ENCODE measurements at places on chromosomes 2 and 18. TPM values are rescaled to one million over a fixed set of nuclear protein-coding genes. Genes with fewer than 3 reads are reported as not detected.

GRCh38 chr2:80420530-80421208 is 116.1 kb upstream of the LRRTM1 start:
- H3K4me1 ChIP-seq = no peaks in the 10 kb centered on the region
- H3K4me3 ChIP-seq = no peak overlapping the region
- H3K36me3 ChIP-seq = no peaks in the 10 kb centered on the region
- no peaks in the 10 kb centered on the region for H3K27me3 ChIP-seq
- no peak overlapping the region for H3K27ac ChIP-seq

DNA sequence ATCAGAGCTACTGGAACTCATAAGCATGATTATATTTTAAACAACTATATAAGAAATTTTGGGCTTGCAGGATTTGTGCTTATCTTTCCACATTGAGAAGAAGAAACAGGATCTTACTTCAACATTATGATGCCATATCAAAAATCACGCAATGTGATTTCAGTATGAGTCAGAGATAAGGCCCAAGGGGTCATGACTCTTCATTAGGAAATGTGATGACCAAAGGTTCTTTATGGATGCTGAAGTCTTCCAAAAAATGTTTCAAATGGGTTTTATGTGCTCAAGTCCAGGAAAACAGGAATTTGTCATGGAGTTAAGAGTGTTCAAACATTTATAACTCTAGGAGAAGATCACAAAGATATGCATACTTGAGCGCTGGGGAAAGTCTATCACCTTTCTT is 7.8 kb upstream of the SERPINB2 start:
- no peaks in the 10 kb centered on the region for H3K36me3 ChIP-seq
- no peaks in the 10 kb centered on the region for H3K4me1 ChIP-seq

GRCh38 chr2:28369358-28369757 is 23.3 kb upstream of the FOSL2 start:
- H3K36me3 ChIP-seq = no peaks in the 10 kb centered on the region
- H3K27ac ChIP-seq = no peak overlapping the region
- H3K4me3 ChIP-seq = no peak overlapping the region
- no peak for DNase-seq

GRCh38 chr2:8457699-8458502 is 224.0 kb upstream of the ID2 start:
- H3K4me3 ChIP-seq = no peak overlapping the region
- no peaks in the 10 kb centered on the region for H3K36me3 ChIP-seq
- no peak for DNase-seq
- peaks cover 27% of the 10 kb centered on the region for H3K27me3 ChIP-seq
- H3K27ac ChIP-seq = no peak overlapping the region
- H3K4me1 ChIP-seq = no peaks in the 10 kb centered on the region

GRCh38 chr2:189210250-189211087 is 30.9 kb upstream of the COL5A2 start:
- H3K4me1 ChIP-seq = no peaks in the 10 kb centered on the region
- H3K27me3 ChIP-seq = no peaks in the 10 kb centered on the region
- H3K36me3 ChIP-seq = no peaks in the 10 kb centered on the region
- peak; percentile 68 for DNase-seq

DNA sequence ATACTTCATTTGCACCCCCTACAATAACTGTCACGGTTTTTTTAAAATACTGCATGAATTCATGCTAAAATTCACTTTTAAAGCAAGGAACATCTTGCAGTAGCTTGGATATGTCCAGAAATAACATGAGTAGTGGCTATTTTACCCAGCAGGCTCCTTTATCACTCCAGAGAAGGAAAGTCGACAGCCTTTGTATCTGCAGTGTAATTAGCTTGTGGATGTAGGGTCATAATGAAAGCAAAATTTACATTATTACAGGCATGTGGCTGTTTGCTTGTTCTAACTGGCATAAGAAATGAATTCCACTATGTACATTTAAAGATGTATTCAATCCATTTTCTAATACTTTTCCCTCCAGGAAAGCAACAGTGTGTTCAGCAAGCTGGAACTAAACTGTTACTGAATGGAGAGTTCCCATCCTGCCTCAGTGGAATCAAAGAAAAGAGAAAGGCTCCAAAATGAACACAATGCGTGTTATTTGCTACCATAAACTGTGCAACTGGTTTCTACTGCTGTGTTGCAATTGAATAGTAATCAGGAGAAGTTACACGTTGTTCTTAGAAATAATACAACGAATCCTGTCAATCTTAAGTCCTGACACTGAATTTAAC is 321.2 kb upstream of the VRK2 start:
- no peak overlapping the region for H3K27ac ChIP-seq
- H3K27me3 ChIP-seq = no peaks in the 10 kb centered on the region
- no peaks in the 10 kb centered on the region for H3K36me3 ChIP-seq
- no peak for DNase-seq
- H3K4me3 ChIP-seq = no peak overlapping the region

Gene SNORC
- total RNA-seq = 24.0 TPM

Gene ASB18
- not detected for total RNA-seq

Gene STON1
- total RNA-seq = 57.0 TPM

Data from tibial nerve (tissue), 4 donors.